ENCODE measurements at places on chromosomes 1 and 21.

GRCh38 chr1:244304156-244304555 is 147.6 kb downstream of the ADSS2 start:
- no peak for DNase-seq

DNA sequence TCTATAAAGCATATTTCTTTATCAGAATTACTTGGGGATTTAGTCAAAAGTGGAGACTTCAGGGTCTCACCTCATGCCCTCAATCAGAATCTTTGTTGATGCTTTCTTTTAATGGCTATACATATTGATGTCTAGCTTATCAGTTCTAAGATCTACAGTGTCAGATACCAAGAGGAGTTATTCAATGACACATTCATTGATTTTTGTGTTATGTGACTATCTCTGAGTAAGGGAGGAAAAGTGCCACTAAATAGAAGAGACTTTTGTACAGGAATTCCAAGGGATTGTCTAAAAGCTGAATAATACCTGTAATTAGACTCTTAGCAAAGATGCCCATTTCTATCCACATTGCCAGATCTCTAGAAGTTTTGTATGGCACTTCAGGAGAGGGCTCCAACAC is 87.2 kb downstream of the HLX start:
- DNase-seq = no peak

DNA sequence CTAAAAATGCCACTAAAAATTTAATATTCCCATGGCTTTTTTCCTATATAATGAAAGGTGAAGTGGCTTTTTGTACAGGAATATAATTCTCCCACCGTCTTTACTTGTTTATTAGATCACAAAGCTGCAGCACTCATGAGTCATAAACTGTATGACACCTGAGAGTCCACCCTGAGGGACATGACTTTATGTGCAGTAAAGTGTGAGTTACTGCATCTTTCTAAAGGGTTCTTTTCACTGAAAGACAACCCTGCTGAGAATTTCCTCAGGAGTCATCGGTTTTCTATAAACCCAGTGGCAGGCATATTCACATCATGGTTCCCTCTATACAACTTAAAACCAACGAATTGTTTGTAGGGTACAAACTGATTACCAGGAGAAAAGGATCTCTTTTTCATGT is 77.4 kb downstream of the APP start:
- DNase-seq = no peak

DNA sequence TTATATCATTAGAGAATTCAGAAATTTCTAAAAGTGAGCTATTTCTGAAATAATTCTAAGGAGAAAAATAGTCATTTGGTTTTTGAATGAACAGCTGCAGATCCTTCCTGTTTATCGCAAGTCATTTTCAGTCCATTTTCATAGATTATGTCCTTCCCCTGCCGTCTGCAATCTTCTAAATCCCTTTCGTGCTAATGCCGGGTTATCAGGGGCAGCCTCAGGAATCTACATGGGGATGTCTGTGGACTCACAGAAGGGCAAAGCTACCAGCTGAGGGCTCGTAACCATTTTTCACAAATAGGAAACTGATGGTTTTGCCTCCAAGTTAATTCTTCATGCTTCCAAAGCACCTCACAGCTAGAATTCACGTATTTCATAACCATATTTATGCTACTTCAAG is 23.0 kb downstream of the RCAN3 start:
- no peak for DNase-seq

GRCh38 chr1:100292711-100293110 is 26.7 kb downstream of the RTCA start:
- no peak for DNase-seq

Measured in omental fat pad (tissue), 4 donors.